ENCODE measurements at places on chromosomes 1 and 21.

- no peak for DNase-seq
These were observed 356.1 kb downstream of the LMO4 start for GRCh38 chr1:87684713-87685205.

- DNase-seq = peak; percentile 77
These were observed 18.3 kb upstream of the HDAC1 start for GRCh38 chr1:32273391-32274208.

DNA sequence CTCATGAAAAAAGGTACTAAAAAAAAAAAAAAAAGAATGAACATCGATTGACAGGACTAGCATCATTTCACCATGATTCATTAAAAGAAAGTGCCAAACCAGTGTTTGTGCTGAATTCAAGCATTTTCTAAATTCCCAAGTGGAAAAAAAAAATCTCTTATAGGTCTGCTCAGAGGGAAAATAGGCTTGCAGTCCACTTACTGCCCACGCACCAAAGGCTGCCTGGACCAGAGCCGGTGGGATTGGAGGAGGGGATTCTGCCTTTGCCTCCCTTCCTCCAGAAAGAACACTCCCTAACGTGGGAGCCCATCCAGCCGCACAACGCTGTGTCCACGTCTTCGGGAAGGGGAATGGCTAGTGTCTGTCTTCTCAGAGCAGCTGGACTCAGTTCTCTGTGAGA is 5.5 kb upstream of the TRAPPC10 start:
- DNase-seq = no peak

DNA sequence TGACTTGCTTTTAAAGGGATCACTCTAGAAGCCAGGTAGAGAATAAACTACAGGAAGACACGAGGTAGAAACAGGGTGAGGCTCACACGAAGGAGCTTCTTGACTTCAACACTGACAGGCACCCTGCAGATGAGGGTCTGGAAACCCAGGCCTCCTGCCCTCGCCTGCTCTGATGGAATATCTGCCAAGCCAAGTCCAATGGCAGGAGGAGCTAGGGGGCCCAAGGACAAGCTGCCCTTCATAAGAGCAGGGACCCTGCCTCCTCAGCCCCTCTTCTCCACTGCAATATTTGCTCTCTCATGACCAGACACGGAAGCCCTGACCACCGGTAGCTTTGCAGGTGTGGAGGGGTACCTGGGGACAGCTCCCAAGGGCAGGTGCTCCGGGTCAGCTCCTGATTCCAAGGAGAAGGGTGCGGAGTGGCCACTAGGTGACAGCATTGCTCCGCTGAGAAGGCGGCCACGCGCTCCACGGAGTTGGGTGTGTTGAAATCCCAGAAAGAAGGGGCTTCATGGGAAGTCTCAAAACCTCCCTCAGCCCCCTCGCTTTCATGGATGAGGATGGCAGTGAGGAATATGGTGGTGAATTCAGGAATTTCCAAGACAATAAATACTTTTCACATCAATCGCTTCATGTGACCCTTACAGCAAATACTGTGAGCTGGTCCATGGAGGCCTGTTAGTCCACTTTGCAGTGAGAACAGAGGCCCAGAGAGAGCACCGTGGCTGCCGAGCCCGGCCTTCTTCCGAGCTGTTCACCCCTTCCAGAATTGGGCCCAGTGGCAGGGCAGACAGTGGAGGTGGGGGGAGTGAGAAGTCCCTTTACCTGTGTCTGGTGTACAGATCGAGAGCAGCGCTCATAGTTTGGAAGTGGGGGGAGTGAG is 33.2 kb upstream of the PAX7 start:
- peak; percentile 15 for DNase-seq

DNA sequence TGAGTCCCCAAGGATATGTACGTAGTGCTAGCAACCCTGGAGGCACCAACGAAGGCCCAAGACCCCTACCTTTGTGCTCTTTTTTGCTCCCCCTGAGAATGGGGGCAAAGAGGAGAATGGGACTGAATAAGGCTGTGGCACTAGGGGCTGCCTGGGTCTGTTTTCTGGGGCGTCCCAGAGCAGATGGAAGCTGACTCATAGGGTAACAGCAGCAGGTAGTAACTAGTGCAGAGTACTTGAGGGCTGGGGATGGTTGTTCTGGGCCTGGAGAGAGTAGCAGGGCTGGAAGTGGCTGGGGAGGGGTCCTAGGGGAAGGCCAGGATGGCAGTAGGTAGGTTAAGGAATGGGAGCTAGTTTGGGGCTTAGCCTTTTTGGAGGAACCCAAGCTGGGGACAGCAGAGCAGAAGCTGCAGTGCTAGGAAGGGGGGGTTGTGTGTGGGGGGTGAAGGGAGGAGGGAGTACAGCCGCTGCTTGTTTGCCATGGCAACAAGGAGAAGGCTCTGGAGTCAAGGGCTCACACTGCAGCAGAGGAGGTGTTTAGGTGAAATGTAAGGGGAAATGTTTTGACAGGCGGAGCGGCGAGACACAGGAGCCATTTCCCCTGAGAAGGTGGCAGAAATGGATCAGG is 1.8 kb downstream of the NCDN start:
- DNase-seq = no peak

DNA sequence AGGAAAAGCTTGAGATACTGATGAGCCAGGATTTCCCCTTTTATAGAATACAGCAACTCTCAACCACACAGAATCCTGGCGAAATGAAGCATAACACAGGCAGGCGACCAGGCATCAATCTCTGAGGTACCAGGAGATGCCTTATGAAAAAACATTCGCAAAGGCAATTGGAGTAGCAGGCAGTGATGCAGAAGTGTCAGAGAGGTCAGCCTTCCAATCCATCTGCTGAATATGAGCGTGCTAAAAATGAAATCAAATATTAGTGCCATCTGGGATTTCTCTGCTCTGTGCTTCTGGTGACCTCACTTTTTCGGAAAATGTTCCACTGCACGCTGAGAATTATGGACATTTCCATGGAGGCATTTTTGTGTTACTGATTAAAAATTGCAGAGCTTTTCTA is 258.8 kb downstream of the VAV3 start:
- no peak for DNase-seq

DNA sequence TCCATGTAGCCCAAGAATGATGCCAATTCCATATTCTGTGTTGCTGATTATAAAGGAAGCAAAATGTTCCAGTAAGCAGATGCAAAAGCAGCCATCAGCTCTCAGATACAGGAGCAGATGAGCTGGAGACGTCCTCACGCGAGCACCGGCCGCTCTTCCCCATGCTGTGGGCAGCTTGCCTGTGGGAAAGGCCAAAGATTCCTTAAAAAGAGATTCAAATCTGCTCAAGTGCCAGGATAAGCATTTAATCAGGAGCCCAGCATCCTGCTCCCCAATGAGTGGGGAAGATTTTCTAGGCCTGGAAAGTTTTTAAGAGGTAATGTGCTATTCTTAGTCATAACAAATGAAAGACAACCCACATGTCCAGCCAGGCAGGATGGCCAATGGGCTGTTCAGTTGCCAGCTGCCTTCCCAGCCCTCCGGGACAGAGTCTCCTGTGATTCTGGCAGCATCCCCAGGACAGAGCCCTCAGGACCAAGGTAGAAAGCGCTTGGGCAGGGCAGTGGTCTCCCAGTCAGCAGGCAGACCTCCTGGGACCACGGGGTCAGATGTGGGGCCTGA is 108.2 kb upstream of the TMPRSS2 start:
- DNase-seq = no peak

GRCh38 chr1:29671446-29672356 is 435.4 kb downstream of the PTPRU start:
- DNase-seq = no peak

DNA sequence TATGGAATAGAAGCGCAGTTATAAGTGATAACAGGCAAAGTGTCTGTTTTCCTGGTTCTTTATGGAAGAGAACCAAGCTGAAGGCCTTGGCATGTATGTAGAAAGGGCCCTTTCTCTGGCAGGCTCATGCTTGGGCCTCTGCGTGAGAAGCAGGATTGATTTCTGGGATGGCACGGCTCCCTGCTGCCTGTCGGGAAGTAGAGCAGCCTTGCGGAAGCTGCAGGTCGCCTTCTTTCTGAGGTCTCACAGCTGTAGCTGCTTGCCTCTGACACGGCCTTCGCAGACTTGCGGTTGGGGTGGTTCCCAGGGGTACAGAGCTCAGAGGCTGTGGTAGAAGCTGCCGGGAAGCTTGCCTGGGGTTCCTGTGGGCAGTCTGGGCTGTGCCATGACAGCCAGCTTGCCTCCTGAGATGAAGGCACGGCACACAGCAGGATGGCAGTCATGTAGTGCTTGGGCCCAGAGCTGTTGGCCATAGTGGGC is 39.4 kb downstream of the TRAPPC10 start:
- no peak for DNase-seq

DNA sequence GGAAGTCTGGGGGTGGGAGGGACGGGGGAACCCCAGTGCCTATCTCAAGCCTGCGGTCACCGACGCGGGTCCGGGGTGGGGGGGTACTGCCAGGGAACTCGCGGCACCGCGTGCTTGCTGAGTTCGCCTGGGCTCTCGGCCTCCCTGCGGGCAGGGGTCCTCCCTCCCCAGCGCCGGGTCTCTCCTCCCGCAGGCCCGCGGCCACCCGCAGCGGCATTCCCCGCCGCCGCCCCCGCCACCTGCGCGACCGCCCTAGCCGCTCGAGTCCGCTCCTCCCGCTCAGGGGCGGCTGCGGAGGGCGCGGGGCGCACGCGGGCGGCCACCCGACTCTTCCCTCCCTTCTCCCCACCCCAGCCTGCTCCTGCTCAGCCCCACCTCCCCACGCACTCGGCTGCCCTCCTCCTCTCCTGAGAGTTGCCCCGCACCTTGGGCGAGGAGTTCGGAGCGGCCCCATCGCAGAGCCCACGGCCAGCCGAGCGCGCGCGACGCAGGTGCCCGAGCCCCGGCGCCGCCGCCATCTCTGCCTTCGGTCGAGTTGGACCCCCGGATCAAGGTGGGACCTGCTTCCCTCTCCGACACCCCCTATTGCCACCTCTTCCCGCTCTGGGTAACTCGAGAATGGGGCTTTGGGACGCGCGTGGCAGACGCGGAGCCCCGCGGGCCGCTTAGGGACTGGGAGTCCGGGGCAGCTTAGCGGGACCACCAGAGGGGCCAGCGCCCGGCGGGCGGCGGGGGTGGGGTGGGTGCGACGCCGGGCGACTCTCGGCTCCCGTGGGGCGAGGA is 105.0 kb downstream of the LEPR start:
- peak; percentile 59 for DNase-seq

DNA sequence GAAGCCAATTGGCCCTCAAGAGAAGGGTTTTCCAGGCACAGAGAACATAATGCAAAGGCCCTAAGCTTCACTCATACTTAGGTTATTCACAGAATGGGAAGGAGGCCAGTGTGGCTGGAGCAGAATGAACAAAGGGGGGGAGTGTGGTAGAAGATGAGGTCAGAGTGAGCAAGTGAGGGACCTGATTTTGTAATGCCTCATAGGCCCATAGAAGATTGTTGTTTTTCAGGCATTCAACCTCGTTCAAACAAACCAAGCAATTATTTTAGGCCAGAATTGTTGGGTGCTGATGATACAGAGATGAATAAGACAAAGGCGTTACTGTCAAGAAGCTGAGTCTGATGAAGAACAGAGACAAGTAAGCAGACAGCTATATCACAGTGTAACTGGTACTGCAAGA is 54.5 kb upstream of the RAP1A start:
- no peak for DNase-seq

- no peak for DNase-seq
These were observed 2.1 kb downstream of the KCNN3 start for GRCh38 chr1:154867841-154868605.

- DNase-seq = no peak
These were observed 21.1 kb downstream of the OLFML3 start for GRCh38 chr1:114000406-114000805.

- no peak for DNase-seq
These were observed 11.9 kb downstream of the TRIM11 start for GRCh38 chr1:228394571-228395394.

GRCh38 chr1:46457178-46457577 is 32.5 kb upstream of the DMBX1 start:
- no peak for DNase-seq

- DNase-seq = no peak
These were observed 78.9 kb upstream of the LMO4 start for GRCh38 chr1:87249803-87250202.

GRCh38 chr1:115166531-115167091 is 77.3 kb upstream of the TSPAN2 start:
- DNase-seq = no peak

GRCh38 chr1:155548706-155549105 is 13.9 kb downstream of the ASH1L start:
- no peak for DNase-seq

- no peak for DNase-seq
These were observed 447 bp downstream of the RUNX3 start for GRCh38 chr1:24929398-24930259.

GRCh38 chr1:33428661-33429060 is 2.2 kb downstream of the PHC2 start:
- no peak for DNase-seq

GRCh38 chr1:30381266-30381665 is 342.1 kb downstream of the MATN1 start:
- no peak for DNase-seq

DNA sequence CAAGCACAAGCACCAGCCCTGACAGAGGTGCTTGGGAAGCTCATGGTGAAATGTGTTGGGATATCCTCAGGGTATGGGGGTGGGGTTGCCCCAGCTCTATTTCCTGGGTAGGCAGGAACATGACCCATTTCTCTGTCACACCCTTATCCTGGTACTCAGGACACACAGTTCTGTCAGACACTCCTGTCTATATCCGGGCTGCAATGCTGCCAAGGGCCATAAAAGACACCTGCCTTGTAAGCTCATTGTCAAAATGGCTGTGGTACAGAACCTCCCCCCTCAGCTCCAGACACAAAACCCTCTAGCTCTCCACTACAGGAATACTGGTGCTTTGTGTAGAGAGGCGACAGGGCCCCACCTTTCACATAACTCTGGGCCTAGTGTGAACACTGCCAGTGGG is 636.7 kb downstream of the PLA2G4A start:
- DNase-seq = no peak

GRCh38 chr1:156842618-156843300 is 16.2 kb downstream of the INSRR start:
- no peak for DNase-seq

- no peak for DNase-seq
These were observed 11.3 kb upstream of the EPHA8 start for GRCh38 chr1:22552021-22552420.

- no peak for DNase-seq
These were observed 15.0 kb downstream of the ETNK2 start for GRCh38 chr1:204136814-204137213.

GRCh38 chr1:85259912-85260274 is 431 bp upstream of the C1orf52 start:
- DNase-seq = no peak

- no peak for DNase-seq
These were observed 46.6 kb downstream of the RGS7 start for GRCh38 chr1:241310451-241310850.

DNA sequence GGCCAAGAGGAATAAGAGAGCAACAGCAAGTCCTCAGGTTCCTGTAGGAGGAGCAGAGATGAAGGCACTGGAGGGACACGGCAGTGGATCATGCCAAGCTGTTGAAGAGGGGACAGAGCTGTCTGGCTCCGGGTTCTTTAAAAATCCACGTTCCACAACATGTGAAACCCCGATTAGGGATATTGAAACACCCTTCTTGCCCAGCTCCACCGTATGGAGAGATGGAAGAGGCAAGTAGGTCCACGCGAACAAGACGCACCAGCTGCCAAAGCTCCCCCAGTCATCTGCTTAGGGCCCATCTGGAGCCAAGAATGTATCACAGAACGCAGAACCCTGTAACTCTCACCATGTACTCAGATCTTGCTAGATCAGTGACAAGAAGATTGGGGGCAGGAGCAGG is 3.9 kb downstream of the C1orf198 start:
- no peak for DNase-seq

GRCh38 chr21:21851657-21852056 is 853.4 kb downstream of the NCAM2 start:
- DNase-seq = no peak

GRCh38 chr21:45117314-45117713 is 42.9 kb downstream of the ADARB1 start:
- DNase-seq = no peak

All from H1 (cell line).